Activated CD4-positive, alpha-beta T cell treated with anti-CD3 and anti-CD28 coated beads for 36 hours (primary cell): ENCODE measurements at places on chromosomes 5 and 9. TPM values are rescaled to one million over a fixed set of nuclear protein-coding genes. Genes with fewer than 3 reads are reported as not detected.
A peak's percentile ranks its signal among the peaks of the same experiment; 100 is the strongest.

DNA sequence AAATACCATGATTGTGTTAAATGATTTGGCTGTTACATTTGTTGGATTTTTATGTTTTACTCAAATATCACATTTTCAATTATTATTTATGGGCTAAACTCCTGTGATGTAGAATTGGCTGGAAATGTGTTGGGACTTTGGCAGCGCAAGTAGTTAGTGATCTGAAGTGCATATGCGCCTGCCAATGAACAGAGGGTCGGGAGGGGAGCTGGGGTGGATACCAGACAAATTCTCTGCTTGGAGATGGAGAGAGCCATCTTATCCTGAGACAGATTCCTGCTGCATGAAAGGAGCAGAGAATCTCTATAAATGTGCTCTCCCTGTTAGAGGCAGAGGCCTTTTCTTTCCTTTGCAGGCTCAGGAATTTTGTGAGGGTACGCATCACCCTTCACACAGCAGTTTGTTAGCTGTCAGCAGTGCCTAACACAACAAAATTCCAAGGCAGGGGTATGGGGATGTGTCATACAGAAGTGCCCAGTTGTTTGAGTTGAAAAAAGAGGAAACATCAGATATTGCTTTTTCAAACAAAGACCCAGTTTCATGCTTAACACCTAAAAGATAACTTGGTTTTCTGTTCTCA, 489.1 kb downstream of the CSNK1G3 start:
- DNase-seq, result no peak

Gene GPR151
- not detected for total RNA-seq

GRCh38 chr5:137622850-137623249, 113.0 kb downstream of the KLHL3 start:
- DNase-seq, result no peak

DNA sequence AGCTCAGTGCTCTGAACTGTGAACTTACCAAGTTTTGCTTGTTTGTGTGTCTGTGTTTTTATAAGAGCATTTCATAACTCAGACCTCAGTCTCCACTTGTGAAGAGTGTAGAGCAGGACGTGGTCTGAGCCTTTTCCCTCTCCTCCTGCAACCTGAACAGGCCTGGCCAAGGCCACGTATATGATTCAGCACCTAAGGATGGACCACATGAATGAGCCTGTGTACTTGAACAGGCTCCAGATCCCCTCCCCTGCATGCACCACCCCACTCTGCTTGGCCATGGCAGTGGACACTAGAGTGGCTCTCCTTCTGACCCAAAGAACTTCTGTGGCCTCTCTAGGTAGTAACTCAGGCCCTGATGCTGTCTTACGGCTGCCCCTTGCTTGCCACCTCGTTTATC, 125.9 kb upstream of the FSTL4 start:
- DNase-seq, result no peak

DNA sequence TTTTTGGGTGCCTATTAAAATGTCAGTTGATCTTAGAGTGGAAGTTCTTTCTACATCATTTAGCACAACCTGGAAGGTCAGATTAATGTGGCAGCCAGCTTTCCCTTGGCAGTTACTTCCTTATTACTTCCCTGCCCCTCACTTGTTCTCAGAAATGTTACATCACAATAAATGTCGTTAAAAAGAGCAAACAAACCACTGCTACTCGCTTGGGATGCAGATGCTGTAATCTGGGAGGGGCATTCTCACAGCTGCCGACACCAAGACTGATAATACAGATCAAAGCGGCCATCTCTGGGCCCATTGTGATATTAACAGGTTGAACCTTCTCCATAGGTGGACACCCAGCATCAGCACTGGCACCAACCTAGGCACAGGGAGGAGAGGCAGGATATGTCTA, 29.3 kb downstream of the PLAC8L1 start:
- no peak for DNase-seq

Gene TMC1
- not detected for total RNA-seq

DNA sequence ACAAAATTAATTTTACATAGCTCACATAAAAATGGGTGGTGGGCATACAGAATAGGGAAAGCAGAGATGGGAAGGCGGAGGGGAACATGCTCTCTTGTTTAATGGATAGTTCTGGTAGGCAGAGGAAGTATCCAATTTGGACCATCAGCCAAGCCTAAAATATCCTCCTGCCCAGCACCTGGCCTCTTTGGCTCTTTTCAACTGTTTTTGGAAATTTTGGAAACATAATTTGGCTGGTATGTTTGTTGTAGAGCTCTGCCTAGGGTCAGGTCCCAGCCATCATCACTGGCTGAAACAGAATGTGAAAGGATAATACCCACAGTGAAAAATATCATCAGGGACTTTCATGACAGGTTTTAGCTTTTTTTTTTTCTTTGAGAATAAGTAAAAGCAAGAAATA, 467.3 kb upstream of the DMAC1 start:
- DNase-seq, result no peak

DNA sequence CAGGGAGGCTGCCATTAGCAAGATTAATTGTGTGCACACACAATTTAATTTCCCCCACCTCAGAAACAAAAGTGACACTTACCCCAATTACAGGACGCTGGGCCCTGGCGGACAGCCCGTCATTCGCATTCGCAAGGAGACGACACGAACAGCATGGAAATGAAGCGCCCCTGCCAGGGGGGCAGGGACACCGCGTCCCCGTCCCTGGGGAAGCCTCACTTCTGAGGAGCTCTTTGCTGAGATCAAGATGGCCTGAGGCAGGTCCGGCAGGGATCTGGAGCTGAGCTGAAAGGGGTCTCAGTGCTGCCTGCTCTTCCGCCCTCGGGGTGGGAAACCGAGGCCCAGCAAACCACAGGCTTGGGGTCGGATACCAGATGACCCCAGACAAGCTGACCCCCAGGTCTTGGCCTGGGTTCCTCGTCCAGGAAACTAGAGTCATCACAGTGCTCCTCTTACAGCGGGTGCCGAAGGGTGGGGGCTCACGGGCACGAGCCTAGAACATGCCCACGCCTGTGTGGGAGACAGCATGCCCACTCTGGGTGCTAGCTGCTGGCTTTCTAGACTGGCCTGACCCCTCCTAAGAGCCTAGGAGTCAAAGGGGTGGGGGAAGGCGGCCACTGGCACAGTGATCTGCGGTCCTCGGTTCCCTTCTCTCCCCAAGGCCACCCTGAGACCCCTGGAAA, 103.2 kb downstream of the VAV2 start:
- DNase-seq, result no peak

GRCh38 chr9:133693703-133694529, 44.2 kb downstream of the SARDH start:
- DNase-seq, result no peak

Gene GABRP
- total RNA-seq, result not detected

GRCh38 chr5:14032918-14033317, 88.4 kb upstream of the DNAH5 start:
- DNase-seq, result no peak

DNA sequence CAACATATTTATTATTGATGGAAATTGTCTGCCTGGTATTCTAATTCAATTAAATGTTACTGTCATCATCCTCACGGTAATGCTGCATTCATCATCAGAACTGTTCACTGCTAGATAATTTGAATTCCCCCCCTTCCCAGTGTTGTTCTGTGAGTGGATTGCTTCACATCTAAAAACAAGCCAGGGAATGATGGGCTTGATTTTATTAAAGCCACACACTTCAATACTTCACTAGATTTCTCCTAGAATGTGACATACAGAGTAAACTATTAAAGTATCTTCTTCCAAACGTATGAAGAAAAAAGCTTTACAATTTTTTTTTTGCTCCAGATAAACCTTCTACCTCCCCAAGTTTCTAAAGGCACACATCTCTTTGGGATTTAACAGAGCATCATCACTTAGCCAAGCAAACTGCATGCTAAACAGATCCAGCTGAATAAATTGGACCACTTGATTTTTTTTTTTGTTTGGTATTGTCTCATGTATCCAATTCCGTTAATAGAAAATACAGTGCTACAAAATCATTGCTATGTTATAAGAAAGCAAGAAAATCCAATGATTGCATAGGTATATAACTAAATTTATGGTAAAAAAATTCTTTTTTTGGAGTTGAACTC, 692.4 kb downstream of the MTRR start:
- no peak for DNase-seq

- DNase-seq, result no peak
Measured at GRCh38 chr5:133062276-133062675, 10.5 kb downstream of the HSPA4 start.

DNA sequence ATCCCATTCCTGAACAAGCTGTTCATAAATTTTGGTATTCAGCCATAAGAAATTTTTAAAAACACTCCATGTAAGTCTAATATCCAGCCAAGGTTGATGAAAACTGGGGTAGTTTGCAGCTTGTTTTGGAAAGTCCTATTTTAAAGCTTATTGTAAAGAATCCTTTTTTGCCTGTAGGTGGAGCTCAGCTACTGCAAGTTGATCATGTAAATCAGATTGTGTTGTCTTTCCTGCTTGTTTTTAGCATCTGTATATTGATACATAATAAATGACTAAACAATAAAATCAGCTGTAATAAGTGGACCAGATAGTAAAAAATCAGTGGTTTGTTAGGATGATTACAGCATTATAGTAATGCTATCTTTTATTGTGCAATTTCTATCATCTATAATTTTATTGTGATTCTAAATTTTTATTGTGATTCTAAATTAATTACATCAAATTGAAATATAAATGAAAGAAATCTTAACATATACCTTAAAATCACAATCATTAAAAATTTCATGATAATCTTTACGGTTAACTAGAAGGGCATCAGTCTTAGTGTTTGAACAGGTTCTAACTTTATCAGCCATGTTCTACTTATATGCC, 42.4 kb downstream of the CWC27 start:
- DNase-seq, result peak; percentile 7
